ENCODE measurements at places on chromosomes 12 and 14. TPM values are rescaled to one million over a fixed set of nuclear protein-coding genes. Genes with fewer than 3 reads are reported as not detected.

- no peak for DNase-seq
These were observed 29.7 kb downstream of the MGAT4C start for GRCh38 chr12:86226481-86226880.

DNA sequence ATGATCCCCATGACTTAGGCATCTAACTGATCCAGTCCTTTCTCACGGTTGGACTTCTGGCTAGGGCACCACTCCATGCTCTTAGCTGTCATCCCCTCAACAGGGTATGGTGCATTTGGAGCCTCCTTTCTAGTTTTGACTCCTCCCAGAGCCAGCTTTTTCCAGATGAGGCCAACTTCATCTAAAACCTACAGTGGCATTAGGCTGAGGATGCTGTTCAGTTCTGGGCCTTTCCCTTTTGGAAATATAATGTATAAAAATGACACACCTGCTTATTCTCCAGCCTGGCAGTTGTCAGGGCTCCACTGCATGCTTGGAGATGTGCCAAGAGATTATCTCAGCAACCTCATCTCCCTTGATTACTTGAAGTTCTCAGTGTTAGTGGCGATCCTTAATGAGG, 239.7 kb downstream of the EMP1 start:
- DNase-seq, result no peak

GRCh38 chr12:10372559-10372958, 17.3 kb downstream of the KLRK1 start:
- DNase-seq, result no peak

Gene KLRF2
- total RNA-seq, result not detected

DNA sequence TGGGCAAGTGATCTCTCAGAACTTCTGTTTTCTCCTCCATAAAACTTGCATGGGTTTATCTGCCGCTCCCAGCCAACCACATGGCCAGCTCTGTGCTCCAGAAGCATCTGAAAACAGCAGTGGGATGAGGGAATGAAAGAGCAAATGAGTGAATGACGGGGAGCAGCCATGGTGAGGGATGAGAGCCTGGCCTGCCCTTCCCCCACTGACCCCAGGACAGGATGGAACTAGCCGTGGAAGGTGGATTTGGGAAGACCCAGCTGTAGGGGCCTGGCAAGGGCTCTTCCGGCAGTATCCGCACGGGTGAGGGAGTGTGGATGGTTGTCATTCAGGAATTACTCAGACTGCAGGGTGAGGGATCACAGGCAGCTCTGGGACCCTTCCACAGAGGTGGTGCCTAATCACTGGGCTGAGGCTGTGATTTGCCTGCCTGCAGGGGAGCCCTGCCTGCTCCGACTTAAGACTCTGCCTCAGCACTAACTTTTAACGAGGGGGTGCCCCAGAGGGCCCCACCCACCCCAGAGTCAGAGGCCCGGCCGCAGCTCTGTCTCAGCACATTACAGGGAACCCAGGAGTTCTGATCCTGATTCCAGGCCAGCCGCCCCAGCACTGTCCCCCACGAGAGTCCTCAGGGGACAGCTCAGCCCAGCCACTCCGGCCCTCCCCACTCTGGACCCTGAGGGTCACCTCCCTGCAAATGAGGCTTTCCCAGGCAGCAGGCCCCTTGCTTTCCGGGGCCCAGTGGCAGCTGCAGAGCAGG, 136.8 kb upstream of the C14orf180 start:
- no peak for DNase-seq

GRCh38 chr14:69325646-69326265, 65.8 kb downstream of the GALNT16 start:
- no peak for DNase-seq

- no peak for DNase-seq
These were observed 9.5 kb upstream of the RAB35 start for GRCh38 chr12:120125792-120126634.
